ENCODE measurements at places on chromosomes 6 and 20.

DNA sequence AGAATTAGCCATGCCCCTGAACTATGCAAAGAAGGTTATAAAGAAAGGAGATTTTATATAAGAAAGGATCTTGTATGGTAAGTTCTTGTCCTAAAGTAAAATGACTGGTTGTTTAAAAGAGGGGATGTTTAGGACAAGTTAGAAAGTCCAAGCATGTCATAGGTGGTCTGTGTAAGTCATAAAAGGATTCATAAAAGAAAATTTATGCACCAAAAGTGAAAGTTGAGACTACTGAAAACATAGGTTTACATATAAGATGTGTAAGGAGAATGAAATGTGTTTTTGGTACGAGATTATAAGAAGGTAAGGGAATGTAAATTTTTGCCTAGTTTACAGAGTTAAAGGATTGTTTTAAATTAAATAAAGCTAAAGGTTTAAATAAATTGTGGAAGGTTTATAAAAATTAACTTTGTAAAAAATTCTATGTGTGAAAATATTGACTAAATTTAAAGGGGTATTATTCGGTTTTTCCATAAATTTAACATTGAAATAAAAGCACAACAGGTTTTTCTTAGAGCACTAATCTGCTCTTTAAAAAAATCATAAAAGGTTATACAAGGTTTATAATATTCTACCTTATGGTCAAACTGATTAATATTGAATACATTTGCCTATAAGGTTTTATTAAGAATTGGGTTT, 93.6 kb upstream of the UST start:
- DNase-seq = no peak

DNA sequence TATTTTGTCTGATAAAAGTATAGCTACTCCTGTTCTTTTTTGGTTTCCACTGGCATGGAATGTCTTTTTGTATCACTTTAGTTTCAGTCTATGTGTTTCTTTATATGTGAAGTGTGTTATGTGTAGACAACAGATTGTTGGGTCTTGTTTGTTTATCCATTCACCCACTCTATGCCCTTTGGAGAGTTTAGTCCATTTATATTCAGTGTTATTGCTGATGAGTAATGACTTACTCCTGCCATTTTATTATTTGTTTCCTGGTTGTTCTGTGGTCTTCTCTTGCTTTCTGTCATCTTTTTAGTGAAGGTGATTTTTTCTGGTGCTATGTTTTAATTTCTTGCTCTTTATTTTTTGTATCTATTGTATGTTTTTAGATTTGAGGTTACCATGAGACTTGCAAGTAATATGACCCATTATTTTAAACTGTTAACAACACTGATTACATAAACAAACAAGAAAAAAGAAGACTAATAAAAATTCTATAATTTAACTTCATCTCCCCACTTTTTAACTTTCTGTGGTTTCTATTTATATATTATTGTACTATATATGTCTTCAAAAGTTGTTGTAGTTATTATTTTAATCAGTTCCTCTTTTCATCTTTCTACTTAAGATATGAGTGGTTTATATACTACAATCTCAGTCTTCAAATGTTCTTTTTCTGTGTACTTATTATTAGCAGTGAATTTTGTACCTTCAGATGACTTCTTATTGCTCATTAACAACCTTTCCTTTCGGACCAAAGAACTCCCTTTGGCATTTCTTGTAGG, 323.4 kb downstream of the BTBD9 start:
- DNase-seq = no peak

DNA sequence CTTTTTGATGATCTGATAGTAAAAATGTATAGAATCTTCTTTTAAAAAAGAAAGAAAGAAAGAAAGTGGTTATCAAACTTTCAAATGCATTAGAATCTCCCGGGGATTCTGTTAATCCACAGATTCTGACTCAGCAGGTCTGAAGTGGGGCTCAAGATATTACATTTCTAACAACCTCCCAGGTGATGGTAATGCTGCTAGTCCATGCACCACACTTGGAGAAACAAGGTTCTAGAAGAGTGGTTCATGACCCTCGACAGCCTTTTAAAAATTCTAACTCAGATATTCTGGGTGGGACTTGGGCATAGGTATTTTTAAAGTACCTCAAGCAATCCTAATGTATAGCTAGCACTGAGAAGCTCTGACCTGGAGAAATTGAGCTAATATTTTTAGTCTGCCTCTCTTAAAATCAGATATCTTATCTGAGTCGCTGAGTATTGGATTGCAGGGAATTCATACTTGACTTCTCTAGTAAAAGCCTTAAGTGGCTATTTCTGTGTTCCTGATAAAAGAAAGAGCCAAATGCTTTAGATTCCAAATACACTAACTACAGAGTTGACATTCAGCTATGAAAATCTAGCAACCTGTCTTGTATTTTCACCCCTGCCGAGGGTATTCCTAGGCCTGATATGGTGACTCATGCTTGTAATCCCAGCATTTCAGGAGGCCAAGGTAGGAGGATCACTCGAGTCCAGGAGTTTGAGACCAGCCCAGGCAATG, 252.4 kb downstream of the PHACTR1 start:
- no peak for DNase-seq

DNA sequence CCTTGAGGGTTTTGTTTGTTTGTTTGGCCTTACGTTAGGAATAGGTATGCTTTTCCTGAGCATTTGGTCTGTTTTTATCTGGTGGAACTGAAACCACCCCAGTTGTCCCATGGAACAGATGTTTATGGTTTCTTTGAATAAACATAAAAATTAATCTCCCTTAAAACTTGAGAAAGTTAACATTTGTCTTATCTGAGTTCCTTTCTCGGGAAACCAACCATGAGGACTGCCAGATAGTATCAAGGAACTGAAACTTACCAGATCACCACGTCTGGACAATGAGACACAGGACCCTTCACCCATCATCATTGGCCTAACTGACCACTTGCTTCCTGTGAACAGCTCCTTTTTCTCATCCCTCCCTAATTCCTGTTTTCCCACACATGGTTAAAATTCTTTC, 15.3 kb upstream of the HECA start:
- DNase-seq = no peak

GRCh38 chr20:58576603-58576970, 61.4 kb upstream of the APCDD1L start:
- DNase-seq = no peak

- no peak for DNase-seq
Observed at GRCh38 chr6:53999088-53999755, 112.0 kb upstream of the MLIP start.

DNA sequence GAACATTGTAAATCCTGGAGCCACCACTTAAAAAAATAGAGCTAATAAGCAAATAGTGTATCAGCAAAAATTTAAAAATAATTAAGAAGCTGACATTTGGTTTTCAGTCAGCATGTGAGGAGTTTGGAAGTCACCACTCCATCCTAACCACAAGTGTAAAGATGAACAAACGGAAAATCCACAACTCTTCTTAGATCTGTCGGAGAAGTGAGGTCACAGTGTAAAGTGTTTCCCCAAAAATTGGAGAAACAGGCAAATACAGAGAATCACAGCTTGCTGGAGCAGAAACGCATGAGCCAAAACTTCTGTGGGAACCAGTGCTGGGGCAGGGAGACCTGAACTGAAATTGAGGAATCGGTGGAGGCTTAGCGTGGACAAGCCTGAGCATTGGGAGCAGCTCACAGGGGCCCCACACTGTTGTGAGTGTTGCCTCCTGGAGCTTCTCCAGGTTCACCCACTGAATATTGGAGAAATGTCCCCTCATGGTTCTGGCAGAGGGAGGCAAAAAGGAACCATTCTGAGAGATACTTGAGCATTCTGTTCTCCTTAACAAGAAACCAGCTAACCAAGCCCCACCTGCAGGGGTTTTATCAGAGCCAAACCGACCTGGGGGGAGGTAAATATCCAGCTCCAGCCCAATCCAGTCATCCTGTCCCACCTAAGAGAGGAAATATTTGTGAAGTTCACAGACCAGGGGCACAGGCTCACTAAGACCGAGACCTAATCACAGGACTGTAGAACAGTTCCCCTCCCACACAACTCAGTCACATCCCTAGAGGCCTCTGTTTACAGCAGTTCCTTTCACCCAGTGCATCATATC, 192.0 kb downstream of the ERMARD start:
- DNase-seq = no peak

DNA sequence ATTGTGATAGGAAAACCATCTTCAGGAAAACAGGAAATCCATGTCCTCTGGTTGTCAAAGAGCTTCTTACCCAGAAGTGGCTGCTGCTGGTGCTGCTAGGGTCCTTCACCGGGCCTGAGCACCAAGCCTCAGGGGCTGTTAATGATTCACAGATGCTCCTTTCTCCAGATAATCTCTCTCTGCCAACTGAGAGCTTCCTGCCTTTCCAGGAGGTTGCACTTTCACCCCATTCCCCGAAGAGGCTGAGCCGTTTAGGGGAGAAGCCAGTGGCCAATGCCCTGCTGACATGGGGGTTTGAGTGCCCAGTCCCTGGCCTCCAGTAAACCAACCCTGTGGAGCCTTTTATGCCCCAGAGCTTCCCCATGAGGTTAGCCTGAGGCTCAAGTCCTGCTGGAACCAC, 122.4 kb downstream of the CBLN4 start:
- no peak for DNase-seq

DNA sequence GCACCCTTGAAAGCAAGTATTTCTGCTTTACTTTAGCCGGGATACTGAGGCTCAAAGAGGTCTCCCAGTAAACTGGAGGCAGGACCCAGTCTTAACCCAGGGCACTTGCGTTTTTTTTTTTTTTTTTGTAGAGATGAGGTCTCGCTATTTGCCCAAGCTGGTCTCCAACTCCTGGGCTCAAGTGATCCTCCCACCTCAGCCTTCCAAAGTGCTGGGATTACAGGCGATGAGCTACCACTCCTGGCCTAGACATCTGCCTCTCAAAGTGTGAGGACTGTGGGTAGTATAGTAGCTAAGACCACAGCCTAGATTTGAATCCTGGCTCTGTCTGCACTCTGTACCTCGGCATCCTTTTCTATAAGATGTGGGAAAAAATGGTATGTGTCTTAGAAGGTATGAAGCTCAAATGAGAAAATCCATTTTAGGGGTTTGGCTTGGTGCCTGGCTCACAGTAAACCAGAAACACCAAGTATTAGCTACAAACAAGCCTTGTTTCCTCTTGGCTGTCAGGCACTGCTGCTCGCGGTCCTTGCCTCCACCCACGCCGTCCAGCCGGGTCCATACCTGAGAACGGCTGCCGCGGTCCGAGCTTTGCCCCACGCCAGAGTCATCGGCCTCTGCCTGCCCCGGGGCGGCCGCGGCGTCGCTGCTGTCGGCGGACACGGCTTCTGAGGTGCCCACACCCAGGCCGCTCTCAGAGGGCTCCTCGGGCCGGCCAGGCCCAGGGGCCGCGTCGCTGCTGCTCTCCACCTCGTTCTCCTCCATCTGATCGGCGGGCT, 1.2 kb downstream of the ZNF335 start:
- DNase-seq = no peak

DNA sequence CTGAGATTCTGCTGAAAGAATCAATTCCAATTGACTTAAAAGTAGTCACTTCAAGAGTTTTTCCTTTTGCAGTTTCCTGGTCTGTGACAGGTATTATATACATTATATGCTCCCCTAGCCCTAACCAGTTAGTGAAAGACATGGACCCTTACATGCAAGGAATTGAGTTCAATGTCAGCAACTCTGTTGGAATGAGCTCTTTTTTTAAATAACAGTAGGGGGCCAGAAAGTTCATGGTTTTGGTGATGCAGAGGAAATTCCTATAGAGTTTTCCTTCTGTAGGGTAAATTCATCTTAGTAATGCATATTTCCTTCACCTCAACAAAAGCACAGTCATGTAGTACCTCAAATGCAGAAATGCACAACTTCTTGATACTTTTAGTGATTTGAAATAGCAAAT, 172.2 kb downstream of the KIF6 start:
- no peak for DNase-seq

DNA sequence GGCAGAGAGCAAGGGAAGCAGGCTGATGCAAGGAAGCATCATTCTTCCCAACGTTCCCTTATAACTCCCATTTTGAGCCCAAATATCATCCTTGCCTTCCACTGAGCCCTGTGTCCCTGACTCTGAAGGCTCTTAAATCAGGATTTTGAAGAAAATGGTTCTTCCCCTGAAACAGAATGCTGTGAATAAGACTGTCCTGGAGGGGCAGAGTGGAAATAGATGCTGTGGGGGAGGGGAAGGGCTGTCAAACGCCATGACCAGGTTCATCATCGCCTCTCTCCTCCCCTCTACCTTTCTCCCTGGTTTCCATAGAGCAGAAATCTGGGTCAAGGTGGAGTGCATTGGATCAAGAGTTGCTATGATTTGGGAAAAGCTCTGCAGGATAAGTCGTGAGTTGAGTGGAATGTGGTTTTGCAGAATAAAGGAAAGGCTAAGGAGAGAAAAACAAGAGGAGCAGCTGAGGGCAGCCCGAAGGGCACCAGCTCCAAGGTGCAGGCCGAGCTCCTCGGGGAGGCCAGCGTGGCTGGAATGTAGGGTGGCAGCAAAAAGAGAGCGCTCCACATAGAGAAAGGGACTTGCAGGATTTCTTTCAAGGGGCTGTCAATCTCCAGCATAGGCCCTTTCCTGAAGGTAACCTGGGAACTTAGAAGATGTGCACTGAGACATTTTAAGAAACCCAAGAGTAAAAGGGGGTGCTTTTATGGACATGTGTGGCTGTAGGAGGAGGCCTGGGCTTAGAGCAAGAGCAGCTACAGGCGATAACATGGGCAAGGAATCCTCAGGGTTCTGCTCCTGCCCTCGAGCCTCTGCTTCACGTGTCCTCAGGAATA, 120.8 kb upstream of the CDYL start:
- no peak for DNase-seq

- no peak for DNase-seq
Observed at GRCh38 chr6:169897601-169898358, 146.4 kb downstream of the ERMARD start.

DNA sequence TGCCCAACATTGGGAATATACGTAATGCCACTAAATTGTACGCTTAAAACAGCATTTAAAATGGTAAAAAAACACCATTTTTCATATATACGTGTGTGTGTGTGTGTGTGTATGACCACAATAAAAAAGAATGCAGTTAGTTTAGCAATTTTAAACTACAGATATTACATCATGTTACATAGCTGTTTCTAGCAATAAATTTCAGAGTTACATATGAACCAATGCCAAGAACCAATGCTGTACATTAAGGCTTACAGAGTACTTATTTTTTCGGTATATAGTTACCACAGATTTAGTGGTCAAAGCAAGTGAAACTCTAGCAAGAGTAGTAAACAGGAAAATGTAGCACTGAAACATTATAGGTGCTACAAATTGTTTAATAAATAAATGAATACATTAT, 119.3 kb downstream of the PDE10A start:
- DNase-seq = no peak

- no peak for DNase-seq
Observed at GRCh38 chr6:99016355-99016754, 68.6 kb upstream of the FBXL4 start.

Data from stimulated activated CD4-positive, alpha-beta T cell treated with anti-CD3 and anti-CD28 coated beads, TNF-alpha, amount 100 ng/mL, for 48 hours (primary cell).